HAP-1 (cell line): ENCODE measurements at places on chromosomes 11 and 22.

DNA sequence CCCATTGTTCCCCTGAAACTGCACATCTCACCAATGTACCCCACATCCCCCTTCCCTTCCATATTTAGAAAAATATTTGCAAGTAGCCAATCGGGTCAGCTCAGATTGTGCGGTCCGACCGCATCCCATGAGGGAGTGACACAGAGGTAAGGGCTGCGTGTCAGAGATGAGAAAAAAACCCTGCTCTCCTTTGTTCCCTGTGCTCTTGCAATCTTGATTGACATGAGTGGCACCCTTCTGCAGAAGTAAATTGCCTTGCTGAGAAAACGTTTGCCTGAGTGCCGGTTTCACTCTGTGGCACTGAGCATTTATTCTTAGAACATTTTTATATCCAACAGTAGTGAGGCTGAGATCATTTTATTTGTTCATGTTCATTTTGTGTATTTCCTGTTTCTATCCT lies 81.6 kb upstream of the CCDC90B start:
- no peak for DNase-seq

DNA sequence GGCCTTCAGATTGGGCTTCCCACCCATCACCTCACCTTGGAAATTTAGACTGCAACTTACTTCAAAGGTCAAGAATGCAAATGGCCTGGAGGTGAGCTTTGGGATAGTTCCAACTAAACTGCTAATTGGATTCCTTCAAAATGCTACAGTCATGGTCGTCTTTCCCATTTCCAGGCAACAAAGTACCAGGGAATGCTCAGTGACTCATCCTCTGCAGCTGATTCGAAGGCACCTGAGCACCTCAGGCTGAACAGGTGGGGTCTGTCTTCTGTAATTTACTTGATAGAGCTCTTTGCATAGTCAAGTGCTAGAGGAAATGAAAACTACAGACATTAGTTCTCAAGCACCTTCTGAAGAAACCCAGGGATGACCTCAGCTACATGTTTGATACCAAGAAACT lies 20.5 kb upstream of the FSHB start:
- no peak for DNase-seq

DNA sequence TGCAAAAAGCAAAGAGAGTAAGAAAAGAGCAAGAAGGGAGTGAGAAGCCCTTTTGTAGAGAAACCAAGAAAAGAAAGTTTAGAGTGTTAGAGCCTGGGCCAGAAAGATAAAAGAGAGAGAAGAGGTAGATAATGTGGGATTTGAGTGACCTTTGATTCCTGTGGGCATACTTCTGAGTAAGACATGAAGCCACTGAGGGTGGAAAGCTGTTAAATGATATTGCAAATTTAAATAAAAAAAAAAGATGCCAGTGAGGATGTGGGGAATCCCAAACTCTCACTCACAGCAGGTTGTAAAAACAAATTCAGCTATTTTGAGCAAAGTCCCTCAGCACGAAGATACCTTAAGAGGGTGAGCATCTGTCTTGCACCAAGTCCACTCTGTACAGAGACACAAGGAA lies 59.4 kb upstream of the TOP3B start:
- DNase-seq: no peak

DNA sequence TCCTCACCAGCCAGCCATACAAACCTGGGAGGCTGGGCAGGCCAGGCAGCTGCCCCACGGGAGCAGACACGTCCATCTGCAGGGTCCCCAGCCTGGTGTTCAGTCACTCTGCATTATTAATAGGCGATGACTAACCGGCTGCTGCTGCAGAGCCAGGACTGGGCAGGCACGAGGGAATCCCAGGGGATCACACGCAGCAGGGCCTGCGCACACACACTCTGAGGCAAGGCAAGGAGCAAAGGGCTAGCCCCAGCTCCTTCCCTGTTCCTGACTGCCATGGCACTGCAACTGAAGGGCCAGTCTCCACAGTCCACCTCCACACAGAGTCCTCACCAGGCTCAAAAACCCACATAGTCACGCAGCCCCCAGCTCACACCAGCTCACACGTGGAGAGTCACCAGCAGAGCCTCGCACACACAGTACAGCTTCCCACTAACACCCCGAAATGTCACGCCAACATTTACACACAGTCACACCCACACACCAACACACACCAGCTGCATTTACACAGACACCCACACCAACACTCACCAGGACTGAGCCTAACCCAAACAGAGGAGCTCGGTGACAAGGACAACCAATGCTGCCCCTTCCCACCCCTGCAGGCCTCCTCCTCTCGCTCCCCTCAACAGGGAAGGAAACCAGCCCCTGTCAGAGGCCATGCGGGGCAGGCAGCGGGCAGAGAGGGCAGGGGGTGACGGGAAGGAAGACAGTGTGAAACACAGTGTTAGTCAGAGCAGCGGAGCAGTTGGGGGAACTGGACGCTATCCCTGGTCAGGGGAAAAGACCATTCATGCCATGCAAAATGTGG lies 47.3 kb downstream of the NRXN2 start:
- DNase-seq: no peak

GRCh38 chr11:92960886-92961285 lies 8.6 kb upstream of the MTNR1B start:
- DNase-seq: no peak

GRCh38 chr11:78076733-78077403 lies 2.8 kb downstream of the NDUFC2 start:
- DNase-seq: no peak

- DNase-seq: no peak
These were observed 238.3 kb upstream of the SESN3 start for GRCh38 chr11:95469258-95469657.

GRCh38 chr11:33867996-33868646 lies 23.8 kb downstream of the LMO2 start:
- no peak for DNase-seq

DNA sequence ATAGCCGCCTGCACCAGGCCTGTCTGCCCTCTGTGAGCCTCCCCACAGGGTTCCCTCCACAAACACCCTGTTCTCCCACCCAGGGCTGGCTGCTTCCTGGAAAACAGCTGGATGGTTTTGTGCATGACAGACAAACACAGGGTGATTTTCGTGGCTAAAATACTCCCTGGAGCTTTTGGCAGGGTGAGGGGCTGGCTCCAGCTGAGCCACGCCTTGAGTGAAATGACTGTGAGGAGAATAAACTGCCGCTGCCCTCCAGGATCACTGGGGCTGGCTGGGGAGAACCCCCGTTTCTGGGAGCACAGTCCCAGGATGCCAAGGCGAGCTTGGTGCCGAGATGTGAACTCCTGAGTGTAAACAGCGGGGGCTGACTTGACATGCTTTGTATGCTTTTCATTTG lies 20.3 kb upstream of the PPP6R3 start:
- no peak for DNase-seq

- no peak for DNase-seq
These were observed 75.2 kb upstream of the TOP3B start for GRCh38 chr22:22057617-22058378.

DNA sequence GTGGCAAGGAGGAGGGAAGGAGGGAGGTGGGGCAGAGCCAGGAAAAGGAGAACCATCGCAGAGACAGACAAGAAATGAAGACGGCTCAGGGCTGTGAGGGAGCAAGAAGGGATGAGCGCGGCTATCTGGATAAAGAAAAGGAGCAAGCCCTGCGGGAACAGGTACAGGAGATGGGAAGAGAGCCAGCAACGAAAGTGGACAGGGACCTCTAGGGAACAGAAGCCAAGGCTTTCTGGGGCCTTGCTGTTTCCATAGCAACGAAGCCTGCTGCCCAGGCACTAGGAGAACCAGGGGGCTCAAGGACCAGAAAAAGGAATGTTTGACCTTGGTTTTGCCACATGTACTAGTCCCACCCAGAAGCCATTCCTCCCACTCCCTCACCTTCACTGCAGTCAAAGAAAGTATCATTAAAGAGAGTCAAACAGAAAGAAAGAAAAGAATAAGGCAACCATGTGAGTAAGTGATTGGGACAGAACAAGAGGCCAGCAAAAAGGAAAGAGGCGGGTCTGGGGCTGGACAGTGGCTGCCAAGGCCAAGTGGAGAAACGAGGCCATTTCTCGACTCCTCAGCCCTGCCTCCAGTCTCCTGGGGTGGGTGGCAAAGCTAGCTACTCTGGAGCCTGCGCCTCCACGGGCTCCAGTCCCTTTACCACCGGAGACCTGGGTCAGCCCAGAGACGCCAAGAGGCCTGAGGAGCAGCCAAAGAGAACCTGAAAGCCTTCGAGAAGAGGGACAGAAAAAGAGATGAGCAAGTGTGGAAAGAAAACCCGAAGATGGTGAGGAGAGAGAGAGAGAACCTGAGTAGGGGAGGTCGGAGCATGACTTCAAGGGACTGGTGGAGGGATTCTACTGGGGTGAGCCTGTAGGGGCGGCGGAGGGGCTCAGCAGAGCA lies 35.1 kb downstream of the NRXN2 start:
- no peak for DNase-seq

GRCh38 chr11:104967534-104968354 lies 630 bp downstream of the CASP4 start:
- no peak for DNase-seq

- DNase-seq: no peak
These were observed 368.7 kb upstream of the TENM4 start for GRCh38 chr11:79809487-79809886.

DNA sequence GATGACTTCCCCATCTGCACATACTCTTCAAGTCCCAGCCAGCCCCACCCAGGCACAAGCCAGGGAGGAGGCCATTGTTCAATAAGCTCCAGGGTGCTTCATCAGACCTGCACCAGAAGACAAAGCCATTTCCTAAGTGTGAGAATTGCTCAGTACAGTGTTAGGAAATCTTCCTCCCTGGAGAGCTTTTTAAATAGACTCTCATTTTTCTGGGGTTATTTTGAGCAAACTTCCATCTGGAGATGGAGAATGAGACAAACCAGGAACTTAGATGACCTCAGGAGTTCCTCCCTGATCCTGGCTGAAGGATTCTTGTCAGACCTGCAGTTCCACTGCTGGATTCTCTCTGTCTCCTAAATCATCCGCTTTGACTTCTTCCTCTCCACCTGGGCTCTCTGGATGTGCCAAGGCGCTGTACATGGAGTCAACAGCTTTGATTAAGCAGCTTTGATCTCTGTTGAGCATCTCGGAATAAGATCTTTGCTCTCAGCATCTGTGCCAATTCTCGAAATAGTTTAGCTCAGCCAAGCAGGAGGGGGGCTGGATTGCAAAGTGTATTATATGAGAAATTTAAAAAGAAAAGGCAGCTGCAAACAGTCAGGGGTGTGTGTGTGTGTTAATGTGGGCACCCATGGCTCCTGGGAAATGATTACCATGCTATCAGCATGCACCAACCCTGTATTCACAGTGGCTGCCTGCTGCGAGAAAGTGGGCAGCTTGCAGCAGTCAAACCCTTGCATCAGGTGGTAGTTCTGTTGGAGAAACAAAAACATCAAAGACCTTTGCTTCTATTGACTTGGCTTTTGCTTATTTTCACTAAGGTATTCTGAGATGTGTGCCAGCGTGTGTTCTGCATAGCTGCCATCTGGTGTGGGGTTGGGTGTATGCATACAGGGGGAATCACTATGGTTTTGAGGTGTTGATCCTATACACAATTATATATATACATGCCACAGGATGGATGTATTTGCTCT lies 70.2 kb upstream of the NAV2 start:
- DNase-seq: no peak

- DNase-seq: no peak
These were observed 263.8 kb downstream of the LUZP2 start for GRCh38 chr11:24760681-24761080.

DNA sequence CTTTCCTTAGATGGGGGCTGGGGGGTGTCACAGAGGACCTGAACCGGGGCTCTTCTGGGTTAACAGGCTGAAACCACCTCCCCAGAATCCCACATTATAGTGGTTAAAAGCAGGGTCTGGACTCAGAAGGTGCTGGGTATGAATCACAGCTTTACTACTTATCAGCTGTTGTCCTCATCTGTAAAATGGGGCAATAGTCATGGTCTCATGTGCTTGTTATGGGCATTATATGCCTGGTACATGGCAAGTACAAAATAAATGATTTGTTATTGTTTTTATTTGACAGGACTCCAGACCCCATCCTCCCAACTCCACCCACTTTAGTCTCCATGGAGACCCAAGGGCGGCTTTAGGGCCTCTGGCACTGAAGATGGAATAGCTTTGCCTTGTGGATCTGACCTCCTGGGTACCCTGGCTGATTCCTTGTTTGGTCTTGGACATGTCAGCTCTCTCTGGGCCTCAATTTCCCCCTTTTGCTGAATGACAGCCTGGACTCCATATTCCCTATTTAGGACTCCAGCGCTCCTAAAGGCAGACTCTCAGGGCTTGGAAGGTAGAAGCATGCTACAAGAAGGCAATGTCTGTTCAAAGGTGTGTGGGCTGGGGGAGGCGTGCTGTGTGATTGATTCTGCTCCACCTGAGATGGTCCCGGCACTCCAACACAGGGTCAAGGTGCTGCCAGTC lies 812 bp upstream of the SMTN start:
- no peak for DNase-seq
